ENCODE measurements at places on chromosomes 1 and 21.

GRCh38 chr1:24080131-24080530 lies 31.8 kb downstream of the MYOM3 start:
- no peak for DNase-seq

GRCh38 chr1:161168906-161169305 lies 2.7 kb downstream of the PPOX start:
- DNase-seq: no peak

- no peak for DNase-seq
These were observed 27.5 kb upstream of the SLC30A1 start for GRCh38 chr1:211606332-211606913.

GRCh38 chr1:4083231-4084047 lies 183.4 kb upstream of the C1orf174 start:
- DNase-seq: no peak

DNA sequence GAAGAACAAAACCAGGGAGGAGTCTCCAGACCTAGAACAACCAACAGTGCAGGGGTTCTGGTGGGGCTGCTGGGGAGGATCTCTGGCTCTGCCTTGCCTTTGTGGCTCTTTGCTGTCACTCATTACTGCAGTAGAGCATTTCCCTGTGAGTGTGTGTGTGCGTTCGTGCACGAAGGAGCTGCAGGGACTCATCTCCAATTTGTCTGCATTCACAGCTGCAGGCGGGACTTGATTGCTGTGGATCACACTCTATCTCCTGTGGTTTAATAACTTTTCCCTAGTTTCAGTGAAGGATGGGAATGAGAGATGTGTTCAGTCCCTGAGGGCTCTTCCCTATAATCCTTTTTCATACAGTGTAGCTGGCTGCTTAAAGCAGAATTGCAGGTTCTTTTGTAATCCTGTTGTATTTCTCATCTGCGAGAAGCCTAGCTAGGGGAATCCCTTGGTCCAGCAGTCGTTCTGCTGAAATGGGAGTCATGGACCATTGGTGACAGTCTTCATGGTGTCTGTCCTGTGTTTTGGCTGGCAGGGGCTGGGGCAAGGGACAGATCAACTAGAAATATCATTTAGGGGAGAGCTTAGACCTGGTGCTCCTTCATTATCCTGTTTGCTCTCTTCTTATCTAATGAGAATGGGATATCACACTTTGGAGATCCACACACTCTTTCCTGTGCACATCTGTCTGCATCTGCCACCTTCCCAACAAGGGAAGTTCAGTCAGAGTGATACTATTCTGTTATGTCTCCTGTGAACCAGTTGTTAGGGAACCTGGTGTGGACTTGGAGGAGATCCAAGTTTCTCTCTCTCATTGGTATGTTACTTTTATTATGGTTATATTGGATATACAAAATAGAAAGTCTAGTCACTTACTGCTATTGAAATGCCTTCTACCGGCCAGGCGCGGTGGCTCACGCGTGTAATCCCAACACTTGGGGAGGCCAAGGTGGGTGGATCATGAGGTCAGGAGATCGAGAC lies 3.0 kb downstream of the PCP4L1 start:
- DNase-seq: no peak

GRCh38 chr1:210328032-210328745 lies 513 bp upstream of the HHAT start:
- no peak for DNase-seq

DNA sequence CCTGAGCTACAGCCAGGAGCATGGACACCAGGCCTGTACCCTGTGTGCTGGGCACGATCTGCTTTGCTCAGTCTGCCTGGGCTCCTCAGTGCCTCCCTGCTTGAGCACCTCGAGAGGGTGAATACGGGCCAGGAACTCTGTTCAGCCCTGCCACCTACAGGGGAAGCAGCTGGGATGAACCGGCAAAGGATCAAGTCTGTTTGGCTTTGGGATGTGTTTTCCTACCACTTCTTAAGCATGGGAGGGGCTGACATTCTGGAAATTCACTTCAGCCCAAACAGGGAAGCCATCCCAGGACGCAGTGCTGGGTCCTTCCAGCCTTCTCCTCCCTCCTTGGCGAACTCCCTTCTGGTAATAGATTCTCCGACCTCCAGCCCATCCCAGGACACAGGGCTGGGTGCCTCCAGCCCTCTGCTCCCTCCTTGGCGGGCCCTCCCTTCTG lies 55.8 kb upstream of the SELENON start:
- DNase-seq: peak; percentile 88

- DNase-seq: no peak
These were observed 227.7 kb downstream of the KAZN start for GRCh38 chr1:14826172-14826636.

DNA sequence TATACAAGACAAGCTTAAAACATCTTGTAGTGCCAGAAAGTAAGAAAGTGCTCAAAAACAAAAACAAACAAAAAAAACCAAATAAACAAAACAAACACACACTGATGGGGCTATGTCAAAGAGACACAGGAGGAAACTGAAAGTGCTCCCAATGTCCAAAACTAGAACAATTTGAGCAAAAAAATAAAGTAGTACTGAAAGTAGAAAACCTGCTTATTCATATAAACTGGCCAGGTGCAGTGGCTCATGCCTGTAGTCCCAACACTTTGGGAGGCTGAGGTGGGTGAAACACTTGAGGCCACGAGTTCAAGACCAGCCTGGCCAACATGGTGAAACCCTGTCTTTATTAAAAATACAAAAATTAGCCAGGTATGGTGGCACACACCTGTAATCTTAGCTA lies 129.9 kb downstream of the GLUL start:
- DNase-seq: no peak

Measured in NCI-H1092 treated with DMSO at 0.1 percent for 48 hours (cell line).